Activated CD8-positive, alpha-beta T cell treated with anti-CD3 and anti-CD28 coated beads, Interleukin-2, amount 10 ng/mL, durations not matched to agents 7 days and 5 days (primary cell): ENCODE measurements at places on chromosomes 11 and 22. TPM values are rescaled to one million over a fixed set of nuclear protein-coding genes. Genes with fewer than 3 reads are reported as not detected.

SDF2L1 gene
- total RNA-seq, result 85.9 TPM

LRP4 gene
- not detected for total RNA-seq

TYR gene
- not detected for total RNA-seq

MRGPRX4 gene
- not detected for total RNA-seq

OR8A1 gene
- not detected for total RNA-seq

FAT3 gene
- not detected for total RNA-seq

TMEM135 gene
- total RNA-seq, result 39.8 TPM

GLB1L2 gene
- total RNA-seq, result 1.9 TPM

SLC5A4 gene
- total RNA-seq, result not detected

TMEM191C gene
- total RNA-seq, result 2.4 TPM

MYBPC3 gene
- not detected for total RNA-seq

MS4A12 gene
- total RNA-seq, result not detected

VSIG2 gene
- not detected for total RNA-seq

CLCF1 gene
- total RNA-seq, result 0.50 TPM

ABTB2 gene
- 0.97 TPM for total RNA-seq

CCND1 gene
- total RNA-seq, result not detected

TEX12 gene
- not detected for total RNA-seq

PPP1CA gene
- 434 TPM for total RNA-seq

C1QTNF5 gene
- not detected for total RNA-seq

MRGPRE gene
- total RNA-seq, result not detected

GP1BB gene
- total RNA-seq, result not detected

CCDC116 gene
- 0.66 TPM for total RNA-seq
